ENCODE measurements at places on chromosomes 6 and 20. TPM values are rescaled to one million over a fixed set of nuclear protein-coding genes. Genes with fewer than 3 reads are reported as not detected.

Gene LY6G6C
- not detected for polyA plus RNA-seq

Gene MUC21
- polyA plus RNA-seq = 0.75 TPM

Gene ZC3H12D
- 1.9 TPM for polyA plus RNA-seq

Gene HTR1E
- polyA plus RNA-seq = not detected

Gene ROS1
- not detected for polyA plus RNA-seq

Gene LBP
- polyA plus RNA-seq = 0.25 TPM

Gene APCDD1L
- polyA plus RNA-seq = 1.3 TPM

Gene KCNS1
- polyA plus RNA-seq = not detected

Gene FAM217A
- not detected for polyA plus RNA-seq

Gene SAMD5
- polyA plus RNA-seq = 0.50 TPM

Gene B3GAT2
- polyA plus RNA-seq = not detected

Gene ANGPT4
- 0.72 TPM for polyA plus RNA-seq

Gene CRISP1
- polyA plus RNA-seq = not detected

Gene FGD2
- polyA plus RNA-seq = 12.9 TPM

Gene MYCT1
- 2.0 TPM for polyA plus RNA-seq

Gene SLC22A2
- polyA plus RNA-seq = 0.26 TPM

Gene RRP36
- 40.5 TPM for polyA plus RNA-seq

Gene BHLHE23
- polyA plus RNA-seq = not detected

Gene HSP90AB1
- polyA plus RNA-seq = 391 TPM

Gene RCAN2
- 123 TPM for polyA plus RNA-seq

Gene RIN2
- polyA plus RNA-seq = 24.7 TPM

Gene ADA
- polyA plus RNA-seq = 15.3 TPM

Gene MICAL1
- 32.4 TPM for polyA plus RNA-seq

Gene CAP2
- polyA plus RNA-seq = 25.4 TPM

Gene STMND1
- not detected for polyA plus RNA-seq

Gene RIPPLY2
- not detected for polyA plus RNA-seq

Gene CDH4
- polyA plus RNA-seq = not detected

Gene NPEPL1
- 14.7 TPM for polyA plus RNA-seq

Gene CEP43
- polyA plus RNA-seq = 9.4 TPM

Gene VNN1
- polyA plus RNA-seq = 21.8 TPM

Gene RAB44
- polyA plus RNA-seq = not detected

Gene ACSS1
- 7.6 TPM for polyA plus RNA-seq

Gene TREML1
- not detected for polyA plus RNA-seq

All from aorta (tissue), 5 donors.